ENCODE measurements at places on chromosomes 2 and 18.

DNA sequence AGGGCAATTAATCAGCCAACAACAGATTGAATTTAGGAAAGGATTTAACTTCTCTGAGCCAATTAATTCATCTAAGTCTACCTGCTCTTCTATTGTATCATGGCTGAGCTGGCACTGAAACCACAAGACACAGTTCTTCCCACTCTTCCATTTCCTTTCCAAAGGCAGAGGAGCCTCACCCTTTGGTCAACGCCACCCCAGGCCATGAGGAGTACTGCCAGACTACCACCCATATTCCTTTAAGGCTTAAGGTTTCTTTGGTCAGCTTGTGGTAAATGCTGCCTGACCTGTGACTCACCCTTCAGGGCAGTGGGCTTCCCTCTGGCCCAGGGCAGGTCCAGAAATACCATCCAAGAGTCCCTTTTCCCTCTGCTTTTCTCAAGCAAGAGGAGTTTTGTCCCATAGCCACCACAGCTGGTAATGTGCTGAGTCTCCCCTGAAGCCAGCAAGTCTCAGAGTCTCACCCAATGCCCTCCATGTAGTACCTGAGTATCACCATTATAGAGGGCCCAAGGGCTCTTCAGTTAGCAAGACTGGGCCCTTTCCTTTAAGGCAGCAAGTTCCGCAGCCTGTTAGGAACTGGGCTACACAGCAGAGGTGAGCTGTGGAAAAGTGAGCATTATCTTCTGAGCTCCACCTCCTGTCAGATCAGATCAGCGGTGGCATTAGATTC lies 900.5 kb upstream of the CRIM1 start:
- no peak for DNase-seq

DNA sequence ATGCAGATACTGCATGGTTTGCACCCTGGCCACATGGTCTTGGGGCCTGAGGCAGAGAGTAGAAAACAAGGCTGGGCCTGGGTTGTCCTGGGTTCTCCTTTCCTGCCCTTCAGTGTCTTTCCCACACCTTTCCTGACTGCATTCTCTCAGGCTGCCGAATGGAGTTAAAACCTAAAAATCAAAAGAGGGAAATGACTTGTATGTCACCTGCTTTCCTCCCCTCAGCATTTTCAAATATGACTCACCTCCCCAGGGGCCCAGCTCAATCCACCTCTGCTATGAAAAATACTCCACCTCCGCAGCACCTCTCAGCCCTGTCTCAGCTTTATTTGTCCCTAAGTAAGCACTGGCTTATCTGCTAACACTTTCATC lies 457.8 kb upstream of the MEX3C start:
- no peak for DNase-seq

GRCh38 chr18:47594621-47595086 lies 335.8 kb downstream of the SMAD2 start:
- DNase-seq: peak; percentile 9

DNA sequence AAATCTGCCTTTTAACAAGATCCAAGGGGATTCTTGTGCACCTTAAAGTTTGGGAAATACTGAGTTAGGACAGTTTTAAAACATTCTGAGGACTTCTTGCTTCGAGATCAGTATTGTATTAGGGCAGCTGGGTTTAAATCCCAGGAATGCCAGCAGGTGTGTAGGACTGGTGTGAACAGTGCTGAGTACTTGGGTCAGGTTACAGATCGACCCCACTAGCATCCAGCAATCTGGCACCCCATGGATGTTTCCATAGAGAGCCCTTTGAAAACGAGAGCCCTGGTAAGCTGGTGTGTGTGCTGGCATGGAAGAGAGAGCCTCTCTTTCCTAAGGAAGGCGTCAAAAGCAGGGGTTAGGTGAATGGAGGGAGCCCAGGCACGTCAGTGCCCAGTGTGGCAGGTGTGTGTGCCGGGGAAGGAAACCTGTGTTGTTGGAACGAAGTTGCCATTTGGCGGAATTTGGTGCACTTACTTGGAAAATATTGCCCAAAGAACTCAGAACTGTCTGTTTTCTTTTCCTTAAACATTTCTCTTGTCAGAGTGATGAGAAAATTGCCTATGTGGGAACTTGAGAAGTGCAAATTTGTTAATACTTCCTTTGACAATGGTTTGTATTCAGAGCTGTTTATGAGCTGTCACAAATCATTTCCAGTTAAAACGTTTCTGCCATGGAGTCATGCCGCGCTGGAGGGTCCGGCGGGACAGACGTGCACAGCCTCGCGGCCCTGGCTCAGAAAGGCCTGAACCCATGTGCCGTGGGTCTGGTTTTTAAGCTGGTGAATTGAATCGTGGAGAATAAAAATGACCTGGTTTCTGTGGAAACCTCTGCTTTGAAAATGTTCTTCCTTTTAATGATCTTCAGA lies 38.1 kb downstream of the LDLRAD4 start:
- no peak for DNase-seq

DNA sequence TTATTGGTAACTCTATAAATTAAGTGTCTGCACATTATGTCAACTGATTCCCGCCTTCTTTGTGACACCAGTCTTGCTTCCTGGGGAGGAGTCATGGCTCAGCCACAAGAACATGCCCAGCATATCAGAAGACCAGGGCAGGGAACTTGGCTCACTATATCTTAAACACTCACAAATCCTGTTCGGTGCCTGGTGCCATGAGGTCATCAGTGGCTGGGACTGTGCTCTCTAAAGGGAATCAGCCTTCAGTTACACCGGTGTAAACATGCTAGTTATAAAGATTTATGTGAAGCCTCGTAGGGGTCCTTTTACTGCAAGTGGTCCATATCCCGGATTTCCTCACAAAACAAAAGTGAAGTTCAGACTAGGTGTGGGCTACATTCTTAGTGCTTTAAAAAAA lies 73.1 kb upstream of the ZNF521 start:
- DNase-seq: no peak

DNA sequence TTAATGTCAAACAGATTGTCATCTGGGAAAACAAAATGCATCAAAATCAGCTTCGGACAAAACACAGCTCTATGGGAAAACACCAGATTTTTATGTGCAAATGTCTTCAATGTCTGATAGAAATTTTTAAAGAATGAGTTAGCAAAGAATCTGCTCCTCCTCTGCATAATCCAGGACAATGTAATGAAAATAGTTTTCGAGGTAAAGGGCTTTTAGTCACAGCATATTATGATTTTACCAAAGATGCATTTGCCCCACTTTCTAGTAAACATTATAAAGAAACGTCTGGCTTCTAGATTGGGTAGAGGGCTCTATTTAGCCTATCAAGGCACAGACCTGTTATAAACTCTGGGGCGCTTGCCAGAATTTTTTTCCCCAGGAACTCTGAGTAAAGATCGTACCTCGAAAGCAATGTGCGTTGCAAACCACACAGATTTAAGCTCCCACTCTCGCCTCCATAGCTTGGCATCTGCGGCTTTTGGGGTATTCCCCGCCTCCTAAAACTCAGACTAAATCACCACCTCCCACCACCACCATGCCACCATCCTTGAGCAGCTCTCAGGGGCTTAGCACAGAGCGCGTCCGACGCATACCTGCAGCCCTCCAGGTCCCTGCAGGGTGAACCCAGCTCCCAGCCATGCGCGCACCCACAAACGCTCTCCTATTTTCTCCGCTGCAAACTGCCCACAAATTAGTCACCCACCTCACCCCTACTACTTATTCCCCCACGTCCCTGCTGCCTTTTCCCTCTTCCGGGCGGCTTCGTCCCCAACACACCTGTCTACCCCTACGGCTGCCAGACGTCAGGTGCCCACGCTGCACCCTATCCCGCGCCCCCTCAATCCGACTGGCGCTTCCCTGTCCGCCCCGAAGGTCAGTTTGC lies 829 bp downstream of the ACVR1C start:
- no peak for DNase-seq

- DNase-seq: no peak
Measured at GRCh38 chr2:73963385-73964120, 21.2 kb upstream of the TET3 start.

DNA sequence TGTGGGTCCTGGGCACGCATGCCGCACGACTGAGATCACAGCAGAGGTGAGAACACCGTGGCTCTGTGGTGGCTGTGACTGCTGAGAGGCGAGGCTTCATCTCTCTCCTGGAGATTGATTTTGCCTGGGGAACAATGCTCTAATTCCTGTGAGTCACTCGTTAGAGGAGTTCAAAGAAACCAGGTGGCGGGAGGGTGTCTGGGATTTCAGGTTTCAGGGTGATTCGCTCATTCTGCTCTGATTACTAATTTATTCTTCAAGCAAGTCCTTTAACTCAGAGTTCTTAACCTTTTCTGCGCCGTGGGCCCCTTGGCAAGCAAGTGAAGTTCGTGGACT lies 56.3 kb downstream of the GLI2 start:
- DNase-seq: no peak

DNA sequence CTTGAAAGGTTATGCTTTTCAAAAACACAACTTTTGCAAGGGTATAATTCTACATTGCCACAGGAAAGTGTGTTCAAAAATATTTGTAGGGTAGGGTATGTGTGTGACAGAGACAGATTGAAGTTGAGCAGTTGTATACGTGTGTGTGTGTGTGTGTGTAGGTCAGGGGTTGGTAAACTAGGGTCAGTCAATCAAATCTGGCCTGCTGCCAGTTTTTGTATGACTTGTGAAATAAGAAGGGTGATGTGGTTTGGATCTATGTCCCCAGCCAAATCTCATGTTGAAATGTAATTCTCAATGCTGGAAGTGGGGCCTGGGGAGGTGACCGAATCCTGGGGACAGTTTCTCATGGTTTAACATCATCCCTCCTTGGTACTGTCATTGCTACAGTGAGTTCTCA lies 148.2 kb downstream of the CERS6 start:
- DNase-seq: no peak

DNA sequence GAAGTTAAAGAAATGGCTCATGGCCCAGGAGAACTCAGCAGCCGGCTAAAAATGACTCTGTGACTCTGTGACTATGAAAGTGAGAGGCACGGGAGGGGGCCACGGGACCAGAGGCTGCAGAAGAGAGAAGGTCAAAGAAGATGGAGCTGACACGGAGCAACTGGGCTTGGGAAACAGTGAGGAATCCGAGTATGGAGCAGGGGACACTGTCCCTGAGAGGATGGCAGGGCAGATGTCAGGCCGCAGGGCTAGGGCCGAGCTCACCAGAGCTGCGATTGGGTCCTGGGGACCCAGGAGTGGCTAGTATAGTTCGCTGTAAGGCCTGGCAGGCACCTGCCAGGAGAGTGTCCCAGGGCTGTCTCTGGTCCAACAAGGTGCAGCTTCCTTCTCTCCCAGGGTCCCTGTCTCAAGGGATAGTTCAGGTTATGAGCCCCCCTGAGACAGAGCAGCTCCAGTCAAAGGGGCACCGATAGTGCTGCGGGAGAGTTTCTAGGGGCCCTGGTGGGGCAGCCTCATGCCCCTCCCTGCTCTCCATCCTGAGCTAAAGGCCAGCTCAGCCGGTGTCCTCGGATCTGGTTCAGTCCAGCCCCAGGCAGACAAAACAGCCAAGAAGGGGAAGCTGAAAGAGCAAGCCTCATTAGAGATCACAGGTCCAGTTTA lies 42.7 kb downstream of the CIB4 start:
- DNase-seq: no peak

DNA sequence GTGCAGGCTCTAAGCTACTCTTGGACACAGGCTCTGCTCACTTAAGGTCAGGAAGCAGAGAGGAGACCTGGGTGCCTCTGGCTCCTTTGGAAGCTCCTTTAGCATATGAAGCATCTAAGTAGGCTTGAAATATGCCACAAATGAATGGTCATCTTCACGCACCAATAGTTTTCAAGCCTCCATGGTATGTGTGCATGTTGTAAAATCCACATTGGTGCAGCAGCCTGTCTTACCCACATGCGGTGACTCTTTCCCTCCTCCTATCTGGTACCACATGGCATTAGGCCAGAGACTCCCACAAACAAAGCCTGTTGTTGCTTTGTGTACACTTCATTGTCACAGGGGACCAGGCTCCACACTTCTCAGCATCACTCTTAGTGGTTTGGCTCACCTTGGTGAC lies 442.2 kb upstream of the RAB12 start:
- DNase-seq: no peak

DNA sequence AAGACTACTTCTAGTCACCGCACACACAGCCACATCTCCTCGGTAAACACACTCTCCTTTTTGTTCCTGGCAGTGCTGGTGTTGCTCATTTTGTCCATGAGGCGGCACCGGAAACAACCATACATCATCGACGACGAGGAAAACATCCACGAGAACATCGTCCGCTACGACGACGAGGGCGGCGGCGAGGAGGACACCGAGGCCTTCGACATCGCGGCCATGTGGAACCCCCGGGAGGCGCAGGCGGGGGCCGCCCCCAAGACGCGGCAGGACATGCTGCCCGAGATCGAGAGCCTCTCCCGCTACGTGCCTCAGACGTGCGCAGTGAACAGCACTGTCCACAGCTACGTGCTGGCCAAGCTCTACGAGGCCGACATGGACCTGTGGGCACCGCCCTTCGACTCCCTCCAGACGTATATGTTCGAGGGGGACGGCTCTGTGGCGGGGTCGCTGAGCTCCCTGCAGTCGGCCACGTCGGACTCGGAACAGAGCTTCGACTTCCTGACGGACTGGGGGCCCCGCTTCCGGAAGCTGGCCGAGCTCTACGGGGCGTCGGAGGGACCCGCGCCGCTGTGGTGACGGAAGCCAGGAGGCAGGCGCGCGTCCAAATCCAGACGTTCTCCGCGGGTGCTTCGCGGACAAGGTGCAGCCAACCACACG lies 221.0 kb downstream of the CDH20 start:
- DNase-seq: no peak

DNA sequence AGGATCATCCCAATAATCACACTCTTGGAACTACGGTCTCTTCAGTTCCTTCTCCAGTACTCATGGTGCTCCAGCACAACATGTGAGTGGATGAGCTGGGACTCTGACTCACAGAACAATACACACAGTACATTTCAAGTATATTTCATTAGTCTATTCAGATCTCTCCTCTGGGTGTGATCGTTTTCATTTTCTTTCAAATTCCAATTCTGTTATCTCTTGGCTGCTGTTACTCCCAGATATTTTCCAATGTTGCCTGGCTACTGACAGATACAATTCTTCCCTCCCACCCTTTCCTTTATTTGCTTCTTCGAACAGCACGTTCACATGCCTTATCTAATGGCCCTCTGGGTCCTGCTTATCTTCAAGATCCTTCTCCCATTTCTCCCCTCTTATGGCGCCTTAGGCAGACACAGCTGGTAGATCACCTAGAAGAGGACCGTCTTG lies 216.0 kb downstream of the ACKR3 start:
- DNase-seq: no peak

- DNase-seq: no peak
Measured at GRCh38 chr2:74924463-74925265, 33.8 kb upstream of the POLE4 start.

- DNase-seq: no peak
Measured at GRCh38 chr2:19235308-19235707, 123.1 kb downstream of the OSR1 start.

DNA sequence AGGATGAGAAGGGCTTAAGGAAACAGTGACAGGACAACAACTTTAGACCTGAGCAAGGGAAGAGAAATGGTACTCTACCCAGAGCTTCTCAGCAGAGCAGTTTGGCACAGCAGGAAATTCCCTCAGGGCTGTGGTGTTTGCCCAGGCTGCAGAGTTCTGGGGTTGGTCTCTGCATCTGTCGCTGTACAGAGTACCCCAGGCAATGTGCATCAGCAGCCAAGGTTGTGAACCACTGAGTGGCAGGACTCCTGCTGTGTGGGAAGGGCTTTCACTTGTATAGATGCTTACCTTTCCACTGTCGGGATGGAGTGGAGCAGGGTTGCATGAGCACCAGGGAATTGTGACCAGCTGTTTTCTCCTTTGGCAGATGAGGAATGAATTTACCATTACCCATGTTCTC lies 21.2 kb downstream of the STAMBP start:
- peak; percentile 64 for DNase-seq
